ENCODE measurements at places on chromosomes 2 and 18.

DNA sequence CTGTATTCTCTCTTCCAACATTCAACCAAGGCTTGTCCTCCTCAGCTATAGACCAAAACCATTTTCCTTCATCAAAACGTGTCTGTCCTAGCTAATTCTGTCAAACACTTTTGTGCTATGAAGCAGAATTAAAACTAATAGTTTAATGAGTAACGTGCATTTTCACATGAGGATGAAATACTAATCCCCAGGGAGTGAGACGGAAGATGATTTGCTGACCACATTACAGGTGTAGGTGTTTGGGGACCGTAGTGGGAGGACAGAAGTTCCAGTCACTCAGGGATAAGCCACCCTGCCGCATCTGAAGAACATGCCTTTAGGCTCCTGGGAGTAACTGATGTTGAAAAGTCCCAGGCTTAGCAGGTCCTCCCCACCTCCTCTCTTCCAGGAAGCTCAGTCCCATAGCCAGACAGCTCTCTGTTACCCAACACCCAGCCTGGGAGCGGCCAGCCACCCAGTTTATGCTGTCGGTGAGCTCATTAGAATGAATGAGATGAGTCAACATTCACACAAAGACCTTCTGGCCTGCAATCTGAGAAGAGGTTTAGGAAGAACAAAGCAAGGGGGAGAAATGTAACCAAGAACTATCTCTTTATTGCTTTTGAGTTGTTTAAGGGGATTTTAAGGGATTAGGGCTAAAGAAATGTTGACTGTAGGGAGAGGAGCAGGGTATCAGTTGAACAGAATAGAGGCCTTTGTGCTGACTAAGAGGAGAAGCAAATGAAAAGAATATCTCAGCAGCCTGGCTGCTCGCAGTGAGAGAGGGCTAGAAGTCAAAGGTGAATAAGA, 122.5 kb downstream of the FOXI3 start:
- no peak for DNase-seq

GRCh38 chr2:43078781-43079755, 147.3 kb downstream of the ZFP36L2 start:
- no peak for DNase-seq

DNA sequence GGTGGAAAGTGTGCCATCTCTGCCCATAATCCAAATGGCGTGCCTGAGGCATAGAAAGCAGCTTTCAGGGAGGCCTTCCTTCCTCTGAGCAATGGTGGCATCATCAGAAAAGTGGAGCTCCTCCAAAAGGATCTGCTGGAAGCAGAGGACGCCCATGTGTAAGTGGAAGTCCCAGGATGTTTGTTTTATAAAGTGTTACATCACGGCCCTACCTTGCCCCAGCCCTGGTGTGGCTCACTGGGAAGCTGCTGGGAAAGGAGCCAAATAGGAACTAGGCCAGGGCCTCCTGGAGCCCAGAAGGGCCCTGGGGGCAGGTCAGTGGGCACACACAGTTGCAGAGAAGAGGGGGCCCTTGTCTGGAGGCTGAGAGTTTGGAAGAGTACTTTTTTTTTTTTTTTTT, 4.2 kb upstream of the ODC1 start:
- DNase-seq: peak; percentile 84

DNA sequence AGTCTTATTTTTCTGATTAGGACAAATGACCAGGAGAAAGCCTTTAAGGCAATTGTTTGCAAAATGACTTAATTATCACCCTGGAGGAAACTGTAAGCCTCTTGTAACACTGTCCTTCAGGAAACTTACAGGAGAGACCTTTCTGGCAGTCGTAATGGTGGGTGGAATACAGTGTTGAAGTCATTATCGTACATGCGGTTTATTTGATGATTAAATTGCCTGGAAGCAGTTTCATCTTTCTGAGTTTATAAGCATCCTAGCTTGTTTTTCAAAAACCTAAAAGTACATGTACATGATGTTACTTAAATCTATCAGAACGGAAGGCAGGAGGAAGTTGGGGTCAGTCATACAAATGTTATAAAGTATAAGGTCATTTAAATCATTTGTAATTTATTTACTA, 86.2 kb upstream of the RAB27B start:
- DNase-seq: no peak

DNA sequence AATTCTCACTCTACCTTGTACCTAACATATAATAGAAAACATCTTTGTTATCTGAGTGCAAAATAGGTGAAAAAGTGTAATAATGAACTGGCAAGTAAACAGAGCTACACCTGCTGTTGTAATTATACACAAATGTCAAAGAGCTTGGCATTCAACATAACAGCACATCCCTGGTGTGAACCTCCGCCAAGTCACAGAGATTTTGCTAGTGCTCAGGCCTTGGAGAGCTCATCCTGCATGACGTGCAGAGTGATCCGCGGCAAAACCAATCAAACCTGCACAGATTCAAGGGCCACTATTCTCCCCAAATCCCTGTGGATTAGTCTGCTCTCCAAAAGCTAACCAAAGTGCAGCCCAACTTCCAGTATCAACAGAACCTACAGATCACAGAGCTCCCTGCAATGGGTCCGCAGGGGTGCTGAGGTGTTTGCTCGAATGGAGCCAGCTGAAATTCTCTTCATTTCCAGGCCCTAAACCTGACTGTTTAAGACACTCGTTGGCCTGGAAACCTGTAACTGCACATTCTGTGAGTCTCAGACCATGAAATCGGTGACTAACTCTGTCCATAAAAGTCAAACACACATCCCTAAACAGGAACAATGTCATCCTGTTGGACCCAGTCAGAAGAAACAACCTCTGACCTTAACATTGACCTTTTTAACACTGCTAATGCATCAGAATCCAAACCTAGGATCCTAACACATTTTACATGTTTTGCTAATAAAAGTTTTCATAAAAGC, 111.8 kb downstream of the EPB41L3 start:
- DNase-seq: no peak

DNA sequence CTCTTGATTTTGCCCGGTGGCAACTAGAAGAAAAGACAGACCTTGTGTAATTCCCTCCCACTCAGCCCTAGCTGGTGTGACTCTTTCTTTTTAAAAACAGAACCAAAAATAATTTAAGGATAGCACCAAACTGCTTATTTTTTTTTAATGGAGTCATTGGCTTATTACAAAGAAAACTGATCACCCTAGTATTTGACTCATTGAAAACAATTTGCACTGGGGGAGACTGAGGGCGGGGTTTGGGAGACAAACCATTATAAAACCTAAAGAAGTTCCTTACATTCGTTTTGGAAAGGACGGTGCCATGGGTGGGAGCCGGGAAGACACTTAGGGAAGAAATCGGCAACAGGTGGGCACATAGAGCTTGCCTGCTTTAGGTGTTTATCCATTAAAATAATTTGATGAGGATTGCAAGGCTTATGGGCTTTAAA, 2.5 kb downstream of the PAX3 start:
- DNase-seq: no peak

DNA sequence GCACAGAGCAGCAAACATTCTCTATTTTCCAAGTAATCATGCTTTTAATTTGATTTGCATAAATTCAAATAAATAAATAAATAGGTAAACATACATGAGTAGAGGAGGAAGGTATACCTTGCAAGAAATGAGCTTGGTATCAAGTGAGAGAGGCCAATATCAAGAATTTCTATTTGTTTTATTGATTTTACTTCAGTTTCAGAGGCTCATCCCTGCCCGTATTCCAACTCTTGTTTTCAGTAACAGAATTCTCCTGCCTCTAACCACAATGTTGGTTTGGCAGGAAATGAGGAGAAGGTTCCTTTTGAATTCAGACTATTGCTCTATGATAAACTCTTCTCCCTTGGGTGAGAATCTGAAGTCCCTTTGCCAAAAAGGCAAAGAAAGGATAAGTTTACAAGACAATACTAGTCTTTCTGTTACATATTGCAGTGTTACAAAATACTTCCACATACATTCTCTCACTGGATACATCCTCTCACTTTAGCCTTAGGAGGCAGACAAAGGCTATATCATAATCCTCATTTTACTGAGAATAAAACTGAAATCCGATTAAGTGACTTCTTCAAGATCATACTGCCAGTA, 68.3 kb upstream of the ZNF397 start:
- DNase-seq: no peak

- DNase-seq: no peak
Observed at GRCh38 chr2:118833716-118834439, 13.6 kb downstream of the EN1 start.

DNA sequence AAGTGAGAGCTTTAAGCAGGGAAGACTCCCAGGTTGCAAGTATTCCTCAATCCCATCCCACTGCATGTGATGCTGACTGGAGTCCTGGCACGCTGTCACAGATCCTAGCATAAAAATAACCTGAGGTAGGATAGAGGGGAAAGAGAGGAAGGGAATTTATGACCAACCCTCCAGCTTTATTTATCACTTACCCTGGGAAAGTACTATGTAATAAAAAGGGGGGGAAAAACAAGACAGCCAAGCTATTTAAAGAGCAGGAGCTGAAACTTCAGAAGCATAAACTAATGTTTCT, 122.2 kb downstream of the SLC8A1 start:
- DNase-seq: no peak

DNA sequence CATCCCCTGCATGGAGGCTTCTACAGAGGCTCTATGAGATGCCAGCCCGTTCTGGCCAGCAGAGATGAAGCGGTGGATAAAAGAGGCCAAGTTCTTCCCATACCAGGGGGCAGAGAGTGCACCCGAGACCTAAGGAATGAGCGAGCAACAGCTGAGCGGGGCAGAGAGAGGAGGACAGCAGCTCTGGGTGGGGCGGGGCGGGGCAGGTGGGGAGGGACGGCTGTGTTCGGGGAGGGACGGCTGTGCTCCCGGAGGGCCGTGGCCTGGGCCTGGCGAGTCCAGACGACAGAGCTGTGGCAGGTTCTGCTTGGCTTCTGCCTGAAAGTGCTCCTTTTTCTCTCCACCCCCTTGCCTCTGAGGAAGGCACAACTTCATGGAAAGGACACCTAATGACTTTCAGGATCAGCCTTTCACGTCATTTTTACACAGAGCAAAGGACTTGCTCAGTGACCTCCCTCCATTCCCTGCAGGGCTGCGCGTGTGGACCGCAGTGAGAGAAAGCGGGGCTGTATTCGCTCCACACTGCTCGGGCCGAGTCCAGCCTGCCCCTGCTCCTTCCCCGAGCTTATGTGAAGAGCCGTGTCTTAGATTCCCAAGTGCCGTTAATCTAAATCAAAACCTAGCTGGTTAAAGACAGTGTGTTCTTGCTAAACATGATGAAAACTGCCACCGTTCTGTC, 232.9 kb downstream of the HDAC4 start:
- peak; percentile 47 for DNase-seq

DNA sequence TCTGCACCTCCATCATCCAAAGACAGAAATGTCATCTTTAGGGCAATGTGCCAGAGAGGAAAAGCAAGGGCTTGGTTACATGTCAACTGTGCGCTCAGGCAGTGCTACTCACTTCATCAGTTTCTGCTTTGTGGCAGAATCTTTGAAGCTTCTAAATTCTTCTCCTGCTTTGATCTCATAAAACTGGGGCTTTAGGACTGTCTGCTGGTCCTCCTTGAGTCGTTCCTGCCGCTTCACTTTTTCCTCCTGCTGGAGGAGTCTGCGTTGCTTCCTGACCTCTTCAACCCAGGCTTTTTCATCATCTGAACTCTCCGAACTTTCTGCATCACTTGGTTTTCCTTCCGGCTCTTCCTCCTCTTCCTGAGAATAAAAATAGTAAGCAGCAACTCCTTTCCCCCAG, 100.8 kb downstream of the NOL10 start:
- DNase-seq: no peak

DNA sequence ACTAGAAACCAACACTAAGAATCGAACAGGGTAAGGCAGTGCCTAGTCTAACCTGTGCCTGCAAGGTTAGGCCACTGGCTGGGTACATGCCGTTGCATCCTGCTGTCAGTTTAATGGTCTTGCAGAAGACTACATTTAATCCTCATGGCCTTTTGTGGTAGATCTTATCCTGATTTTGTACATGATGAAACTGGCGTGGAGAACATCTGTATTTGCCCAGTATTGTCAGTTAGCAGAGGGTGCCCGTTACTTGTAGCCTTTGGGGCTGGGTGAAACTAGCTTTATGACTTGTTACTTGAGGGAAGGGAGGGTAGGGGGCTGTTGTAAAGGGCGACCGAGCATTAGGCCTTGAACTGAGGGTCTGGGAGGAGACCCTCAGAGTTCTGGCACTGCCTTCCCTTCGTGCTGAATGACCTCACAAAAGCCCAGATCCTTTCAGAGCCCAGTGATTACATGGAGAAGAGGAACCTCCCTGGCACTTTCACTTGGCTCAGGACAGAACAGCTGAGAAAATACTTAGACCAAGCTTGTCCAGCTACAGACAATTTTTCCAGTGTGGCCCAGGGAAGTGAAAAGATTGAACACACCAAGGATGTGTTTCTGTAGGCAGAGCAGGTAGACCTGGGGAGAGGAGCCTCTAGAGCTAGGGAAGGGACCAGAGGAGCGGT, 19.5 kb downstream of the SLC20A1 start:
- DNase-seq: no peak

- peak; percentile 56 for DNase-seq
Observed at GRCh38 chr2:236162882-236163470, 5.2 kb downstream of the GBX2 start.

- no peak for DNase-seq
Observed at GRCh38 chr2:195575879-195576401, 81.1 kb upstream of the SLC39A10 start.

- DNase-seq: peak; percentile 91
Observed at GRCh38 chr2:43127208-43127940, 99.0 kb downstream of the ZFP36L2 start.

- no peak for DNase-seq
Observed at GRCh38 chr18:2400701-2401196, 170.6 kb downstream of the METTL4 start.

DNA sequence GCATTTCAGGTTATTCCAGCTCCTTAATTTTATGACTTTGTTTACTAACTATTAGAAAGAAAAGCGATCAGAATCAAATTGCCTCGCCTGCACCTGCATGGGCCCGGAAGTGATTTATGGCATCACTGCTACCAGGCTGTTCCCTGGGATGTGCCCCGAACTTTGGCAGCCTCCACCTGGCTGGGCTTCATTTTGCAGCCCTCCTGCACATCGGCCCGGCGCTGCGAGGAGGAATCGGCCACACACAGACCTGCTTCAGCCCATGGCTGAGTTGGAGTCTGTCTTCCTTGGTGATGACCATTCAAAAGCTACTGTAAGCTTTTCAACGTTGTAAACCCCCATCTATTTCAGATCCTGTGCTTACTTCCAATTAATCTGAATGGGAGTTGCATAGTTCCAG, 638.0 kb downstream of the RNF144A start:
- DNase-seq: no peak

- no peak for DNase-seq
Observed at GRCh38 chr2:28624436-28624792, 127.2 kb upstream of the PPP1CB start.

- DNase-seq: no peak
Observed at GRCh38 chr2:30348825-30349224, 98.2 kb upstream of the LCLAT1 start.

GRCh38 chr2:159071190-159071915, 102.9 kb downstream of the TANC1 start:
- DNase-seq: no peak

- no peak for DNase-seq
Observed at GRCh38 chr18:933082-933481, 28.4 kb downstream of the ADCYAP1 start.

Measured in upper lobe of right lung (tissue), 1 donor.